ENCODE measurements at places on chromosomes 7 and 10.

GRCh38 chr7:101998906-101999240, 181.4 kb downstream of the CUX1 start:
- no peak for DNase-seq

DNA sequence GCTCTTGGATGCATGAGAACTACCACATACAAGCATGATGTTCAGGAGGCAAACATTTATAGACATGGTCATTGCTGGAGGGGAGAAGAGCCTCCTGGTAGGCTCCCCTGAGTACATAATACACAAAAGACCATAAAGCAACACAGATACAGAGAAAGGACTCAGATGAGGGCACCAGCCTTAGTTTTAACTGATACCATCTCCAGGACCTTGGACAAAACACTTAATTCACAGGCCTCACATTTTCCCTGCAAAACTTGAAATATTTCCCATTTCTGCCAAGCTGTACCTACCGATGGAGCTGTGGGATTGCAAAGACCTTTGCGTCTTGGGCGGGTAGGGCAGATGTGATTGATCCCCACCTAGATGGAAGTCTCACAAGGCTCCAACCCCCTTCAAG, 16.7 kb upstream of the ZNF488 start:
- DNase-seq: no peak

GRCh38 chr10:98460837-98461499, 14.2 kb upstream of the HPS1 start:
- DNase-seq: peak; percentile 95

- DNase-seq: no peak
Observed at GRCh38 chr10:10734356-10735064, 283.2 kb upstream of the CELF2 start.

GRCh38 chr7:85612514-85612913, 425.7 kb upstream of the SEMA3D start:
- DNase-seq: no peak

DNA sequence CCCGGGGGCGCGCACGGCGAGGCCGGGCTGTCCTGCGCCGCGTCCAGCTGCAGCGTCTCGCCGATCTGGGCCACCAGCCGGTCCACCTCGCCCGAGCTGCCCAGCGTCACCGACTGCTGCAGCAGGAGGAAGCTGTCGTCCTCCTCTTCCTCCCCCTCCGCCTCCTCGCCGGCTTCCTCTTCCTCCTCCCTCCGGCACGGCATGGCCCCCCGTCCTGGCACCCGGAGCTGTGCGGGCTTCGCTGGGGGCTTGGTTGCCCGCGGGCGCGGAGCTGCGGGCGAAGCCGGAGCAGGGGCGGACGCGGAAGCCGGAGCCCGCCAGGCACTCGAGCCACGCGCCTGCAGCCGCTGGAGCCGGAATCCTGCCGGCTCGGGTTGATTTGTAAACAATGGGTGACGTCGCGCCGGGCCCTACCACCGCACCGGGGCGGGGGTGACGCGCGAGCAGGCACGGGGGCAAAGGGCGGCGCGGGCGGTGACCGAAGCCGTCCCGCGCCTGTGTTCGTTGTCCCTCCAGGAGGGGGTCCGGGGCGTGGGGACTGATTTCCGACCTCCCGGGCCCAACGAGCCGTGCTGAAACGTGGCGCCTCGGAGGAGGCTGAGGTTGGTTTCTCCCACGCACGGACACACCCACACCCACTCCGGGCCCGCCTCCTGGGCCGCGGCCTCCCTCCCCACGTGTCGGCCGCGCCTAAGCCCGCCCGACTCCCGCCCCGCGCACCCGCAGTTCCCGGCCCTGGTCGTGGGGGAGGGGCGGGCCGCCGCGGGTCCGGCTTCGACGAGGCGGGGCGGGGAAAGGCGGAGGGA, at the start of gene FRAT2:
Gene FRAT2 (minus strand): TSS at position 360 of the 806 bp plus-strand sequence. CDS start 157 bp downstream, at position 203.
- DNase-seq: peak; percentile 92

DNA sequence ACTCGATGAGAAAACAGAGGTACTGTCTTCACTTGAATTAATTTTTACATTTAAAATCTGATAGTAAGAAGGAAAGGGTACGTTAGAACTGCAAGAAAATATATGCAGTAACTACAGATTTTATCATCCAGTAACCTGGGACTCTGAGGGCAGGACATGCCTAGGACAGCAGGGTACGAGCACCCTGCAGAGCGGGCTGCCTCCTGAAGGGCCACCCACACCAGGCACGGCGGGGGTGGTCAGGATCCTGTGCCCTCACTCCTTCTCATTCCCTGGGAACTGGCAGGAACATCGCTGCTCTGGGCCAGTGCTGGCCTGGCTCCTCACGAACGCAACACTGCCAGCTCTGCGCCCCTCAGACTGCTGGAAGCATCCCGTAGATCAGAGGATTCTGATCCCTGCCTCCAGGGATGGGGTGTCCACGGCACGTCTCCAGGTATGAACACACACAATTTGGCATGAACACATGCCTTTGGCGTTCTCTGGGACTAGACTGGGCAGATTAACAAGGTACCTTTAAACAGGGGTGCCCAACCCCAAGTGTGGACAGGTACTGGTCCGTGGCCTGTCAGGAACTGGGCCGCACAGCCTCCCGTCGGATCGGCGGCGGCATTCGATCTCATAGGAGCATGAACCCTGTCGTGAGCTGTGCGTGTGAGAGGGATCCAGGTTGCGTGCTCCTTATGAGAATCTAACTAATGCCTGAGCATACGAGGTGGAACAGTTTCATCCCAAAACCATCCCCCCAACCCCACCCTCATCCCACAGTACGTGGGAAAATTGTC, 99.3 kb upstream of the FAM20C start:
- DNase-seq: no peak
